H9 (cell line): ENCODE measurements at places on chromosomes 11 and 22. TPM values are rescaled to one million over a fixed set of nuclear protein-coding genes. Genes with fewer than 3 reads are reported as not detected.

- H3K27ac ChIP-seq = no peak overlapping the region
- H3K4me1 ChIP-seq = no peaks in the 10 kb centered on the region
- no peak for DNase-seq
Observed at GRCh38 chr11:132888226-132888625, 644.1 kb downstream of the OPCML start.

- no peak overlapping the region for H3K4me3 ChIP-seq
- H3K27me3 ChIP-seq = no peaks in the 10 kb centered on the region
- DNase-seq = no peak
- H3K4me1 ChIP-seq = no peaks in the 10 kb centered on the region; the same call in 1 of the 2 replicates
- no peak overlapping the region for H3K27ac ChIP-seq
Observed at GRCh38 chr11:111452146-111452545, 60.0 kb downstream of the BTG4 start.

The LARGE2 gene
- 95.6 and 108 TPM in 2 replicates for total RNA-seq

GRCh38 chr11:123122852-123123251 lies 60.9 kb upstream of the HSPA8 start:
- H3K27ac ChIP-seq = no peak overlapping the region
- H3K36me3 ChIP-seq = no peaks in the 10 kb centered on the region
- H3K27me3 ChIP-seq = no peaks in the 10 kb centered on the region
- H3K4me1 ChIP-seq = 0 out of 2 replicates have a peak, but pooled peaks cover 4% of the 10 kb centered on the region

- DNase-seq = no peak
- no peak overlapping the region for H3K27ac ChIP-seq
- peaks cover 3% of the 10 kb centered on the region; the same call in 1 of the 2 replicates for H3K36me3 ChIP-seq
- peaks cover 10% of the 10 kb centered on the region; the same call in 1 of the 2 replicates for H3K4me1 ChIP-seq
- H3K27me3 ChIP-seq = no peaks in the 10 kb centered on the region
Observed at GRCh38 chr11:66906061-66906733, 49.3 kb downstream of the LRFN4 start.

DNA sequence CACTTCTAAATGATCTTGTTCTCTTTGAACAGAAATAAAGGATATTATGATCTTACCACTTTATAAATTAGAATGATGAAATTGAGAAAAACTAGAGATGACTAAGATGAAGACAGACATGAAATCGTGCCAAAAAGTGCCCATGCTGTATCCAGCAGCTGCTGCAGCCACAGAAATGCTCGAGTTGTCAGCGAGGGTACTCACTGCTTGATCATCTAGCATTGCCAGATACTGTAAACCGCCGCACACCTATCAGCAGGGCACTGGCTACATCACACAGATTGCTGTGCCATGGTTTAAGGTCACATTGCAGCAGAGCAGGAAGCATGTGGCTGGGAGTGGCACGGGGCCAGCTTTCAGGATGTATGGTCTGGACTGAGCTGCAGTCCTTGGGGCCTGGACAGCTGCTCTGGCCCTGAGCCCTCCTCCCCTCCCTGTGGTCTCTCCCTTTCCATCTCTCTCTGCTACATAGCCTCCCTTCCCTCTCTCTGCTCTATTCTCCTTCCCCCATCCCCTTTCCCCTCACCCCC lies 51.0 kb upstream of the SEPTIN5 start:
- peaks cover 1% of the 10 kb centered on the region; the same call in 1 of the 3 replicates for H3K36me3 ChIP-seq
- H3K27ac ChIP-seq = no peak overlapping the region
- no peak for DNase-seq
- H3K27me3 ChIP-seq = no peaks in the 10 kb centered on the region
- no peak overlapping the region for H3K4me3 ChIP-seq

The NDUFC2 gene
- 247 and 260 TPM in 2 replicates for total RNA-seq

- no peak overlapping the region for H3K4me3 ChIP-seq
- H3K36me3 ChIP-seq = no peaks in the 10 kb centered on the region
- no peaks in the 10 kb centered on the region for H3K27me3 ChIP-seq
- DNase-seq = no peak
- no peak overlapping the region for H3K27ac ChIP-seq
- H3K4me1 ChIP-seq = no peaks in the 10 kb centered on the region
Observed at GRCh38 chr11:32858731-32859130, 29.0 kb downstream of the PRRG4 start.

GRCh38 chr11:3995949-3996554 lies 98.5 kb upstream of the RRM1 start:
- no peaks in the 10 kb centered on the region for H3K4me1 ChIP-seq
- H3K27ac ChIP-seq = no peak overlapping the region
- peaks cover 25% of the 10 kb centered on the region for H3K36me3 ChIP-seq
- H3K4me3 ChIP-seq = no peak overlapping the region
- no peak for DNase-seq
- H3K27me3 ChIP-seq = no peaks in the 10 kb centered on the region

- no peaks in the 10 kb centered on the region; the same call in 2 of the 3 replicates for H3K36me3 ChIP-seq
- no peak for DNase-seq
- H3K4me3 ChIP-seq = no peak overlapping the region
- no peaks in the 10 kb centered on the region for H3K27me3 ChIP-seq
Observed at GRCh38 chr11:132493801-132494200, 1038.5 kb downstream of the OPCML start.

The PYGM gene
- 3.6 TPM in 2 replicates for total RNA-seq

DNA sequence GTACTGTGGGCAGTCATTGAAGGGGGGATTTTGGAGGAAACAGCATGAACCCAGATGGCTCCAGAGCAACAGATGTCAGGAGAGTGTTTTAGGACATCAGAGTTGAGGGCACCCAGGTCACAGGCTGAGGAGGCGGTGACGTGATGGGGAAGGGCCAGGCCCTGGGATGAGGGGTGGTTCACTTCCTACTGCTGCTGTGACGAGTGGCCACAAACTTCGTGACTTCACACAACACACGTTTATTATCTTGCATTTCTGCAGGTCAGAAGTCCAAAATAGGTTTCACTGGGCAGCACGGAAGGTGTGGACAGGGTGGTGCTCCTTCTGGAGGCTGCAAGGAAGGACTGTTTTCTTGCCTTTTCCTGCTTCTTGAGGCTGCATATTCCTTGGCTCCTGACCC lies 77.7 kb upstream of the RAB1B start:
- H3K27me3 ChIP-seq = no peaks in the 10 kb centered on the region
- H3K36me3 ChIP-seq = 0 out of 2 replicates have a peak, but pooled peaks cover 1% of the 10 kb centered on the region
- no peak for DNase-seq

The SYCE3 gene
- 0.85 and 0.97 TPM in 2 replicates for total RNA-seq

GRCh38 chr22:22425783-22426624 lies 82.5 kb downstream of the ZNF280B start:
- no peak overlapping the region for H3K4me3 ChIP-seq
- no peak overlapping the region for H3K27ac ChIP-seq
- no peaks in the 10 kb centered on the region for H3K36me3 ChIP-seq
- DNase-seq = no peak

- no peak overlapping the region for H3K27ac ChIP-seq
- no peak overlapping the region for H3K4me3 ChIP-seq
- 0 out of 2 replicates have a peak, but pooled peaks cover 3% of the 10 kb centered on the region for H3K4me1 ChIP-seq
- no peaks in the 10 kb centered on the region for H3K36me3 ChIP-seq
- peaks cover 16% of the 10 kb centered on the region; the same call in 1 of the 2 replicates for H3K27me3 ChIP-seq
Observed at GRCh38 chr11:118166641-118167040, 9.8 kb downstream of the SCN2B start.

DNA sequence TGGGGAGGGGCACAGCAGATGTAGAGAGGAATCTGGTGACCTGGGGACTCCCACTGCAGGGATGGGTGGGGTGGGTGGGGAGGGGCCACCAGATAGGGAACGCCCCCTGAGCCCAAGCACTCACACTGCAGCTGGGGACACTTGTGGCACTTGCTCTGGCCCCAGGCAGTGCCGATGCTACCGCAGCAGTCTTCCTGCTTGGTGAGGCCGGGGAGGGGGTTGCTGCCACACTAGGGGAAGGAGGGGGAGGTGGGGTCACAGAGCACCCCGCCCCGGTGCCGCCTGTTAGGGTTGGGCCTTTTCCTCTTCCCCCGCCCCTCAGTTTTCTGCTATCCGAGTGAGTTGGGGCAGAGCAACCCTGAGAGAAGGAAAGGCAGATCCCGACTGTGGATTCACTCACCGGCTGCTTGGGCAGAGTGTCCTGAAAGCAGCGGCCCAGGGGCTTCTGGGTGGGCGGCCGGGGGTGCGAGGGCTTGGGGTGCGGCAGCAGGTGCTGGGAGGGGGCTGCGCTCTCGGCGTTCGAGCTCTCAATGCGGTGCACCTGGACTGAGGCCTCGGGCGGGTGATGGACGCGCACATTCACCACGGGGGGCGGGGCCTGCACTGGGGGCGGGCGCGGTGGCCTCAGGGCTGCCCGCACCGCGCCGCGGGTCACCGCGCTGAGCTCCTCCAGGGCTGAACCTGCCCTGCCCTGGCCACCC lies 4.7 kb downstream of the LTBP3 start:
- H3K27ac ChIP-seq = no peak overlapping the region
- H3K4me3 ChIP-seq = peak overlapping the region; percentile 42

- no peak overlapping the region for H3K27ac ChIP-seq
- no peak for DNase-seq
- peaks cover 14% of the 10 kb centered on the region for H3K4me1 ChIP-seq
- no peaks in the 10 kb centered on the region for H3K27me3 ChIP-seq
- H3K4me3 ChIP-seq = no peak overlapping the region
Observed at GRCh38 chr11:10322401-10322800, 17.5 kb downstream of the ADM start.

DNA sequence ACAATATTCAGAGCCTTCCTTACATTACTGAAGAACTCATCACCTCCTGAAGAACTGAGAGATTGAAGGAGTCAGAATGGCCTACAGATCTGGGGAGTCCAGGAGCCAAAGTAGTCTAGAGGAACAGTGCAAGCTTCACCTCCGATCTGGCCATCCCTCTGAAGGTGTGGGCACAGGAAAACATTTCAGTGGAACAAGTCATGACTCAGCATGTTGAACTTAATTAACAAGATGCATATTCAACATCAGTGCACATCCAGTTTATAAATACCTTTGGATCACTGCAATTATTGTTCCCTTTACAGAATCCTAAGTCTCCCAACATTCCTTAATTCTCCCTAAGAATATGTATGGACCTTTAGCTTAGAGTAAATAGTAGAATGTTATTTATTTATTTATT lies 25.5 kb downstream of the PAAF1 start:
- no peaks in the 10 kb centered on the region for H3K4me1 ChIP-seq
- H3K36me3 ChIP-seq = peaks cover 27% of the 10 kb centered on the region
- H3K27ac ChIP-seq = no peak overlapping the region
- DNase-seq = no peak
- no peaks in the 10 kb centered on the region for H3K27me3 ChIP-seq

DNA sequence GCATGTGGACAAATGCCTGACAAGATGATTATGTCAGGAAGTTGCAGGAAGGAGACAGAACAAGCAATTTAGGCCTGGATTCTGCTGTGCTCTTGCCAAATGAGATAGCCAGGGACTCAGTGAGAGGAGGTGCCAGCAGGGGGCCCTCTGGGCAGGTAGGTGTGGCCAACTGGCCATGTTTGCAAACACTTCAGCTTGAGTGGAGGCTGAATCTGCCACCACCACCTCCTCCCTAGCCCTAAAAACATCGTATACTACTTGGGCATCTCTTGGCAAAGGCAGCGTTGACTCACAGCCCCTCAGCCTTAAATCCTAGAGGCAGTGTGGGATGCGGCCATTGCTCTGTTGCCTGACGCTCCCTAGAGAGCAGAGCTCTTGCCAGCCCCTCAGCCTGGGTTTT lies 95.1 kb upstream of the PLET1 start:
- H3K27me3 ChIP-seq = 0 out of 2 replicates have a peak, but pooled peaks cover 4% of the 10 kb centered on the region
- H3K4me3 ChIP-seq = no peak overlapping the region
- H3K27ac ChIP-seq = no peak overlapping the region

GRCh38 chr11:20084921-20085814 lies 75.1 kb downstream of the DBX1 start:
- H3K27me3 ChIP-seq = no peaks in the 10 kb centered on the region
- no peak overlapping the region for H3K27ac ChIP-seq
- H3K4me1 ChIP-seq = no peaks in the 10 kb centered on the region
- no peak overlapping the region for H3K4me3 ChIP-seq

The CATSPERZ gene
- total RNA-seq = 0.92 and 1.3 TPM in 2 replicates

- peak overlapping the region; percentile 93 for H3K4me3 ChIP-seq
- peak; percentile 42 for DNase-seq
- no peak overlapping the region for H3K27ac ChIP-seq
- H3K27me3 ChIP-seq = no peaks in the 10 kb centered on the region; the same call in 1 of the 2 replicates
Observed at GRCh38 chr11:94740083-94741021, 27.8 kb upstream of the AMOTL1 start.

The SNX32 gene
- 0.88 and 1.2 TPM in 2 replicates for total RNA-seq

- H3K27me3 ChIP-seq = no peaks in the 10 kb centered on the region
- DNase-seq = peak; percentile 97
- H3K36me3 ChIP-seq = peaks cover 48% of the 10 kb centered on the region
- peak within 1 kb of the TSS; percentile 76 for H3K27ac ChIP-seq
- 0 out of 2 replicates have a peak, but pooled peaks cover 3% of the 10 kb centered on the region for H3K4me1 ChIP-seq
- peak within 1 kb of the TSS; percentile 98 for H3K4me3 ChIP-seq
Observed at GRCh38 chr11:73876424-73877310, at the start of the genes COA4 and PAAF1. Gene COA4 (minus strand): TSS chr11:73876846. CDS start chr11:73873378, 3,468 bp downstream. Gene PAAF1 (plus strand): TSS chr11:73876999. CDS start chr11:73877022, 23 bp downstream.

- peaks cover 9% of the 10 kb centered on the region for H3K4me1 ChIP-seq
- no peaks in the 10 kb centered on the region for H3K27me3 ChIP-seq
- peak overlapping the region; percentile 6 for H3K27ac ChIP-seq
- peaks cover 5% of the 10 kb centered on the region for H3K36me3 ChIP-seq
- no peak for DNase-seq
- no peak overlapping the region; the same call in 2 of the 3 replicates for H3K4me3 ChIP-seq
Observed at GRCh38 chr11:129937592-129938238, 42.3 kb upstream of the NFRKB start.

- H3K27me3 ChIP-seq = no peaks in the 10 kb centered on the region
- H3K36me3 ChIP-seq = peaks cover 47% of the 10 kb centered on the region
- H3K4me1 ChIP-seq = no peaks in the 10 kb centered on the region
Observed at GRCh38 chr11:64911142-64911541, 5.9 kb downstream of the ATG2A start.

The SLC7A4 gene
- total RNA-seq = 0.09 and 0.22 TPM in 2 replicates

The TRIM6 gene
- total RNA-seq = 14.1 and 17.9 TPM in 2 replicates

The CHRNA10 gene
- total RNA-seq = 2.1 and 2.4 TPM in 2 replicates

DNA sequence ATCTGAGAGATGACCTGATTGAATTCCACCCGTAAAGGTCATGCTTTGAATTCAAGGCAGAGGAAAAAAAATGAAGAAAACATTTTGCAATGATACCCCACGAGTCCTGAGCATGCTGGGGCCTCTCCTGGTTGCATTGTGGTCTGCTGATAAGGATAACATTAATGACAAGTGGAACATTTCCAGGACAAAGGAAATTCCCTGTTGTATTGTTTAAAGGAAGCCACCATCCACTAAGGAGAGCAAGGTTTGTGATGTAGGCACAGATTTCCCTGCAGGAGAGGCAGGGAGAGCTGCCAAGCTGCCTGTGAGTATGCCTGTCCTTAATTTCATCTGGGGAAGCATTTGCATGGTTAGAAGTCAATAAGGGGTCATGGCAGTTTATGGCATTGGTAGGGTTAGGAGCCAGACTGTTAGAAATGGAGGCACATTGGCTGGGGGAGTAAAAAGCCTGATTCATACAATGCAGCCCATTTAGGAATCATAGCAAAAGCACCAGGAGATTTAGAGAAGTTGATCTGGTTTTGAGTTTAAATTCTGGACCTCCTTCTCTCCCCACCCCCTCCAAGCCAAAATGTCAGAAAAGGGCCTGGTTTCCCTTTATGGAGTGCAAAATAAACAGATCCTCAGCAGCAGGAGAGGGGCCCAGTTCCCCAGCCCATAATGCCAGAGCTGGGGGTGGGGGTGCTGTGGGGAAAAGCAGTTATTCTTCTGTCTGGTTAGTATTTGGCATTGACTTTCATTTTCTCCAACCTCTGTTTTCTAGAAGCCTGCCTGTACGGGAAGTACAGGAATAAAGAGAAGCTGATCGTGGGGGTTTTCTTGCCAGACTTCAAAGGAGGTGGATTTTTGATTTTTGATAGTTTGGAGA lies 22.1 kb downstream of the FLI1 start:
- H3K4me1 ChIP-seq = peaks cover 21% of the 10 kb centered on the region
- H3K27ac ChIP-seq = no peak overlapping the region
- H3K36me3 ChIP-seq = no peaks in the 10 kb centered on the region
- DNase-seq = no peak
- peak overlapping the region; percentile 47; the same call in 2 of the 3 replicates for H3K4me3 ChIP-seq

The KRTAP5-8 gene
- total RNA-seq = not detected in 2 replicates

The NCAM1 gene
- total RNA-seq = 2.2 and 2.5 TPM in 2 replicates
